ENCODE measurements at places on chromosomes 3 and 15.

DNA sequence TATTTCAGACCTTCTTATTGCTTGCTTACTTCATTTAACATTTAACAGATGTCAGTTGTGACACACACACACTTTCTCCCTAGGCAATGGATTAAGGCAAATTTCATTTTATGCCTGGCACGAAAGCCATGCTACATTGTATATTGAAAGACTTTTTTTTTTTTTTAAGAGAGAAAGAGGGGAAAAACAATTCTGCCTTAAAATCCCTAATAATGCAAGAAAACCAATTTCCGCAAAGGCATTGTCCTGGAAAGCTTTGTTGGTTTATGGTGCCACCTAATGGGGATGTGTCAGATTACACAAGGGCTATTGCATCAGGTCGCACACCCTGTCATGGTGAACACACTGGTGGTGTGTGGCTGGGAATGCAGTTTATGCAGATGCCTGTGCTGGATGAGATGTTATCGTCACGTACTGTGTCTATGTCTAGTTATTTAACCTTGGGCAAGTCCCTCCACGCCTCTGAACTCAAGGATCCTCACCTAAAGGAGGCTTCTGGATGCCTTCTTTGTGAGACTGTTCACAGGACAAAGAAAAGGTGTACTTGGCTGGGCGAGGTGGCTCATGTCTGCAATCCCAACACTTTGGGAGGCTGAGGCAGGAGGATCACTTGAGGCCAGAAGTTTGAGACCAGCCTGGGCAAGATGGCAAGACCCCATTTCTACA is 37.3 kb upstream of the RFTN1 start:
- peak; percentile 89 for DNase-seq

DNA sequence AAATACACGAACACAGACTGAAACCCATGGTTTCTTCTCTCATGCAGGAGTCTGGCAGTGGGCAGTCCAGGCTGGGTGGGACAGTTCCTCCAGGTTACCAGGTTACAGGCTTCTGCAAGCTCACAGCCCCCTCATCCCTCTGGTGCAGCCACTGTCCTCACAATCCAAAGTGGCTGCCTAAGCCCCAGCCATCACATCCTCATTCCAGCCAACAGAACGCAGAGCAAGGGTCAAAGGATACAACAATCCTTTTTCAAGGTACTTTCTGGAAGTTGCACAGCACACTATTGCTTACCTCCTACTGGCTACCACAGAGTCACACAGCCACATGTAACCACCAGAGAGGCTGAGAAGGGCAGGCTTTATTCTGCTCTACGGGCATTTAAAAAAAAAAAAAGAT is 154.6 kb downstream of the NUP210 start:
- DNase-seq = no peak

DNA sequence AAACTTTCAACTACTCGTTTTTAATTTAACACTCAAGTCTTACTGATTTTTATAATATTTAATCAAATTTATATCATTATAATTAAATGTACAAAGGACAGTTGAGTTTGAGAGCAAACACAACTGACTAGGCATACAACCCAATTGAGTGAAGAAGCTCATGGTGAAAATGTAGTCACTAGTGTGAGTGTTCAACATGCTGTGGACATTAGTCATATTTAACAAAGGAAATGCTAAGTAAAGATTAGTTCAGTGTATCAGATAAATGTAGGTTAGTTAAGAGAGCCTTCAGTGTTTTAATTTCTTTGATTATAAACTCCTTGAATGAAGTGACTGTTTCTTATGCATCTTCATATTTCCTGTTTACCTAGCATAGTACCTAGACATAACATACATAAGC is 444.2 kb upstream of the GOLIM4 start:
- no peak for DNase-seq

DNA sequence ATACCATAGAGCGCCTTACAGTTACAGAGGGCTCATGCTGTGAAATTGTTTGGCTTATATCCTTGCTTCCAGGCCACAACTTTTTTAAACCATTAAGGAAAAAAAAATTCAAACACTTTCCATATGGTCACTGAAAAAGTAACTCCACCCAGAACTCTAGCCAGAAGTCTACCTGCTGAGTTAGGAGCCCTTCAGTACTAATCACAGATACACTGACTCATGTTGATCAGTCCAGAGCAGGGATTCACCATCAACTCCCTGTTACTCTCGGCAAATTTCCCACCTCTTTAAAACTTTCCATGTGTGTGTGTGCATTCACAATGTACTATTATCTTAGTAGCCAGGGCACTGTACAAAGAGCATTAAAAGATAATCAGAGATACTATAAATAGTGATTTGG is 372.8 kb downstream of the MAGI1 start:
- no peak for DNase-seq

DNA sequence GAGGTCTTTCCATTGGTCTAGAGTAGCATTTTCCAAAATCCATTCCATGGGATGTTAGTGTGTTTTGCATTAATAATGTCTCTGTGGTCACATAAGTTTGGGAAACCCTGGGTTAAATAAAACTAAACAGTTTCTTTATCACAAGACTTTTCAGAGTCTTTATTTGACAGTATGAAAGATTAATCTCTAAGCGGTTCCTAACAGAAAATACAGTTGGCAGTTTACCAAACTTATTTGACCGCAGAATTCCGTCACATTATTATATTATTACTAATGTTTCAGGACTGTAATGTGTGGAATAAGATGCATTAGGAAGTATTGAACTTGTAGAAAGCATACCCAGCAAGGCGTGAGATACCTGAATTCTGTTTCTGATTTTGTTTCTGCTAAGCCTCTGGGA is 71.5 kb upstream of the ADAMTSL3 start:
- DNase-seq = no peak

GRCh38 chr3:53353202-53353601 is 5.9 kb upstream of the DCP1A start:
- no peak for DNase-seq

DNA sequence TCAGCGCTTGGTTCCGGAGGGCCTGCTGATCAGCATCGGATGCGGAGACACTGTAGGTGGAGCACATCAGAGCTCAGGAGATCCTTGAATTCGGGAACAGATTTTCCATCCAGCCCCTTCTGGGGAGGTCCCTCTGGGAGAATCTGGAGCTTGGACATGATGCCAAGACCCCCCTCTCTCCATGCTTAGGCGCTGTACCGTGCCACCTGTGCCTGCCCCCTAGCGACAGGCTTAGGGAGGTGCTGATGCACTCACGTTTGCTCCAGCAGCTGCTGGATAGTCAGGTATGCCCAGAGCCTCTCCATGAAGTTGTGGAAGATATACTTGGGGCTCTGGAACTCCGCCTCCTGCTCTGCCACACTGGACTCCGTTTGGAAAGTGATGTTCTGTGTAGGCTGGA is 9.7 kb downstream of the ITIH4 start:
- DNase-seq = peak; percentile 53

DNA sequence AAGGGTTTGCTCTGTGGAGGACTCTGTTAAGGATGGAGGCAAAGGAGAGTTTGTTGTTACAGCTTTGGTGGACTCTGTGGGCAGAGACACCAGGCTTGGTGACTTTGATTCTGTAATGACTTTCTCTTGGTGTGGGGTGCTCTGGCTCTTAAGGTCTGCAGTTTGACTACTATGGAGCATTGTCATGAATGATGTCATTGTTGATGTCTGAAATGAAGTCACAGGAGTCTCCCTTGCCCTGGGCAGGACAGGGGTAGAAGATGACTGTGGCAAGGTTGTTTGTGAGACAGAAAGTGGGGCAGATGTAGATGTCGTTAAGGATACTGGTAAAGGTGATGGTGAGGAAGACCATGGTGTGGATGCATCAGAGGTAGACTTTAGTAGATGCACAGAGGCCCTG is 42.7 kb downstream of the HEG1 start:
- DNase-seq = no peak

- no peak for DNase-seq
Measured at GRCh38 chr3:172305552-172305951, 142.7 kb downstream of the GHSR start.

- DNase-seq = no peak
Measured at GRCh38 chr3:138314751-138315150, 14.9 kb downstream of the NME9 start.

GRCh38 chr3:130709671-130710070 is 37.0 kb downstream of the PIK3R4 start:
- DNase-seq = no peak

DNA sequence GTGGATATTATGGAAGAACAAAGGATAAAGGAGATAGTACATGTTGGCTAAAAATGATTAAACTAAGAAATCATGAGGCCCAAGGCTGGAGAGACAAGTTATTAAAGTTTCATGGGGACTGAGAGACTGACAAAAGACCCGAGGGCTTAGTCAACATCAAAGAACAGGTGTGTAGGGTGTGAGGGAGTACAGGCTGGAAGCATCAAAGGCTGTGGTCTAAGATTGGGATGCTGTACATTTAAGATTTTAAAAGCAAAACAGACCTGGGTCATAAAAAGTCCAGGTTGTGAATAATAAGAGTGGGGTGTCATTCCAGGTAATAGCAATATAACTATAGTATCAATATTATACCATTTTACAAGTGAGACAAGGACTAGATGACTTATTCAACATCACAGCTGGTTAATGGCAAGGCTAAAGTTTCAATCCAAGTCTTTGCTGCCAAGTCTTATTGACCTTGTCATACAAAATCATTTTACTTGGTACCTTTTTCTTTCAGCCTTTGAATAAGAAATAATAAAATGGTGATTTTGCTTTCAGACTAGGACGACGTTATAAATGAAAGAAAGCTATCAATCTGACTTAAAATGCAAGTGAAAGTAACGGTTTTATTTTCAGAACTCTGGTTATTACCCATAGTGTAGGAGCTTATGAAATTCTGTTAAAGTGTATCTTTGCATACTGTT is 211.6 kb downstream of the TNIK start:
- DNase-seq = no peak

GRCh38 chr3:71310359-71310979 is 273.1 kb downstream of the FOXP1 start:
- peak; percentile 35 for DNase-seq

- no peak for DNase-seq
Measured at GRCh38 chr15:77545058-77545457, 87.7 kb downstream of the LINGO1 start.

- DNase-seq = no peak
Measured at GRCh38 chr3:42276141-42277132, 10.5 kb upstream of the CCK start.

- DNase-seq = no peak
Measured at GRCh38 chr3:140022066-140022770, 87.2 kb downstream of the CLSTN2 start.

DNA sequence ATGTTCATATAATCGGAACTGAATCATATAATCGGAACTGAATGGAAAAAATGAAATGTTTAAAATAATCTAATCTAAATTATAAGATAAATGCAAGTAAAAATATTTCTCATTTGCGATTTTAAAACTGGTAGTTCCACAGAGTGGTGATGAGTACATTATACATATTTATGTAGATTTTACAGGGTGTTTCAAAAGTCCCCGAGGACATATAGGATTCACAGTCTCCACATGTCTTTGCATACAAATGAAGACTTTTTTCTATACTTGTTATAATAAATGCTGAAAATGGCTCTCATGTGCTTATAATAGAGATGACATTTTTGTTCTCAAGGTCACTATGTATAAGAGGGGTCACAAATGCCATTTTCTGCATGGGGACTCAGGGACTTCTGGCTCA is 139.5 kb downstream of the PEX5L start:
- DNase-seq = no peak

DNA sequence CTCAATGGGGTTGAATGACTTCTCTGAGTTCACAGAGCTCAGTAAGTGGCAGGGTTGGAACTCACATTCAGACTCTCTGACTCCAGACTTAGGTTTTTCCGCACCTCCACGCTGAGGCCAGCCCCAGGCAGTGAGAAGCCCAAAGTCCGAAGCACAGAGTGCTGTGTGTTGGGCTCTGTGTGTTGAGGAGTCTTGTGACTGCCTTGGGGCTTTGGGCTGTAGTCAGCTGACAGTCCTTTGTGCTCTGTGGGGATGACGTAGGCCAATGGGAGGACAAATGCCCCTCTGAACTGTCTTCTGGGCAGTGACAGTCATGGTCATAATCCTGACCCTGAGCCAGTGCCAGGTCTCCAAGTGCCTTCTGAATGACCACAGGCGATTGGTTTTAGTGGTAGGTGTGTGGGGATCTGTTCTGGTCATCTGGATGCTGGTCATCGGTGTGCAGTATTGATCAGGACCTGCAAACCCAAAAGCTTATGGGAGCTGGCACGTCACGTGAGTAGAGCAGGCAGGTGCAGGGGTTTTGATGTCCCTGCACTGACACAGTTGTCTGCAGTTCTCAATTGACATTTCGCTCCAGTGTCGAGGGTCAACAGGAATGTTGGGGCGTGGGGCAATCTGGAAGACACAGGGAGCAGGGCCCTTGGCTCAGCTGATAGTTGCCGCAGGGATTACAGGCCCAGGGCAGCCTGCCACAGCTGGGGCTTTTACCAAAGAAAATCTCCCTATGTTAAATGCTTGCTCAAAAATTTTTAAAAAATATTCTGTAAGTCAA is 45.3 kb downstream of the CAPN3 start:
- no peak for DNase-seq

GRCh38 chr3:78708565-78709073 is 1059.2 kb downstream of the ROBO1 start:
- DNase-seq = no peak

GRCh38 chr15:27683121-27683520 is 416.0 kb downstream of the OCA2 start:
- DNase-seq = no peak

DNA sequence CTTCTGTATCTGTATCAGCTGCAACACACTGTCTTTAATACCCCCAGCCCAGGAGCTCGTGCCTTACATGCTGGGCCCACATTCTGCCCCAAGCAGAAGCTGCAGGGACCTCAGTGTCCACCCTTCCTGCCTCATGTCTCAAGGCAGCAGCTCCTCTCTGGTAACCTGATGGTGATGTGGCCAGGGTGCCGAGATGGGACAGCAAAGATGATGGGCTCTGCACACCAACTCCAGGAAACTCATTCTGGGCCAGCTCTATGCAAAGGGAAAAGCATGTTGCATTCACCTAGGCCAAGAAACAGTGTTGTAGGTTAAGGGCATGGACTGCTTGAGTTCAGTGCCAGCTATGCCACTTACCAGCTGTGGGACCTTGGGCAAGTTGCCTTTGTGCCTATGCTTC is 79.5 kb upstream of the PRR23C start:
- DNase-seq = no peak

DNA sequence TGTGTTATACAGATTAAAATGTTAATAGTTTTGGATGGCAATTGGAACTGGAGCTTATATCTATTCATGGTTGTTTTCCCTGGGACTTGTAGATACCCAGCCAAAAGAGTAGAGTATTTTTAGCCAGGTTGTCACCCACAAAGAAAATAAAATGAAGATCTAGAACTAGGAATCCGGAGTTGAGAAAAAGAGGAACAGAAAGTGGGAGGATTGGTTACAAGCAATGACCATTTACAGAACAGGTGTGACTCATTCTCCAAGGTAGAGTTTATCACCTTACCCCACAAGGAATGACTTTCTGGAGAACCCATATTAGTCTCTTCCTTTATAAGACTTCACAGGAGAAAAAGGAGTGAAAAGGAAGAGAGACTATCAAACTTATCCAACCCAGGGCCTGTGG is 99.8 kb downstream of the TMEM108 start:
- no peak for DNase-seq

- no peak for DNase-seq
Measured at GRCh38 chr15:75237316-75237982, 20.7 kb upstream of the GOLGA6C start.
